ENCODE measurements at places on chromosomes 1 and 21.

GRCh38 chr1:9202240-9202870, 32.2 kb upstream of the H6PD start:
- no peak for DNase-seq

- peak; percentile 56 for DNase-seq
Measured at GRCh38 chr1:55443175-55443915, 228.2 kb upstream of the USP24 start.

DNA sequence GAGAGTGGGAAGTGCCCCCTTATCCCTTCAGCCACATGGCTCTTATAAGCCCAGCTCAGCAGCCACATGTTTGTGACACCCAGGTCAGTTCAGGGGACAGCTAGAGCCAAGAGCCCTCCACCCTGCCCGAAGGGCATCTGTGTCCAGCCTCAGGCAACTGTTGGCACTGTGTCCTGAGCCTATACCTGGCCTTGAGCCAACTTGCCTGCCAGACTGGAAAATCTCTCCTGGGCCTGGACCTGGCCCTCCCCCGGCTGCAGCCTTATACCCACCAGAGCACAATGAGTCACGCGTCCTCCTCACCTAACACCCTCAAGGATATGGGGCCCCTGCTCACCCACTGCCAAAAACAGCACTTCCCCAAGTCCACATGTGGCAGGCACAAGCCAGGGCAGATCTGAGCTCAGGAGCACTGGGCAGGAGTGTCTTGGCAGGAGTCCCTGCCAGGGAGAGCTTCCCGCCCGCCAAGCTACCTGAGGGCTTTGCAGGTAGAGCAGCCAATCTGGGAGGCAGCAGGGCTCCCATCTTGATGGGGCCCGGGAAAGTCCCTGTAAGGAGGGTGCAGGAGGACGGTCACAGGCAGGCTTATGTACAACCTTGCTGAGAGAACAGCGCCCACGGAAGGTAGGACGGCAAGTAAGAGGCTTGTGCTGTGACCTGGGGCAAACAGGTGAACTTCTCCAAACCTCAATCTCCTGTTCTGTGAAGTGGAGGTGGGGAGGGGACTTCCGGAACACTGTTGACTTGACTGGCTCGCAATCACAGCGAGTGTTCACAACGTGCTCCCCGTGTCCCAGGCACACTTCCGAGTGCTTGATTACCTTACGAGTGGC, 19.8 kb upstream of the HSPG2 start:
- peak; percentile 89 for DNase-seq

GRCh38 chr1:241715956-241716355, 63.9 kb downstream of the WDR64 start:
- no peak for DNase-seq
